Heart left ventricle (tissue), 16 donors: ENCODE measurements at places on chromosomes 6 and 20. TPM values are rescaled to one million over a fixed set of nuclear protein-coding genes. Genes with fewer than 3 reads are reported as not detected.
A peak's percentile ranks its signal among the peaks of the same experiment; 100 is the strongest.

GRCh38 chr20:24277196-24277595, 192.2 kb upstream of the SYNDIG1 start:
- no peak for DNase-seq

DNA sequence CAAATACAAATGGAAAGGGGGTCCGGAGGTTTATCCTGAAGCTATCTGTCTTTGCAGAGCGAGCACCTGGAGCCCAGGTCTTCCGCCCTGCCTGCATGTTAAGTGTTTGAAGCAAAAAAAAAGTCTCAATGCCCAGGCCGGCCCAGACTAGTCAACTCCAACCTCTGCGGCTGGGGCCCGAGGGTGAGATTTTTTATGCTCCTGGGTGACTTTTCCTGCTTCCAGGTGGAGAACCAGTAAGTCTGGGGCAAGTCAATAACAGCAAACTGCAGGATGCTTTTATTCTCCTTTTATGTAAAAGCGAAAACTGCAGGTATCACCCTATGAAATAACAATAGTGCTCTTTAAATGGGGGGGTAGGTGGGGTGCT, 2.0 kb upstream of the ZBP1 start:
- no peak for DNase-seq

GRCh38 chr20:32535953-32536823, 48.9 kb downstream of the NOL4L start:
- peak; percentile 52 for DNase-seq

DNA sequence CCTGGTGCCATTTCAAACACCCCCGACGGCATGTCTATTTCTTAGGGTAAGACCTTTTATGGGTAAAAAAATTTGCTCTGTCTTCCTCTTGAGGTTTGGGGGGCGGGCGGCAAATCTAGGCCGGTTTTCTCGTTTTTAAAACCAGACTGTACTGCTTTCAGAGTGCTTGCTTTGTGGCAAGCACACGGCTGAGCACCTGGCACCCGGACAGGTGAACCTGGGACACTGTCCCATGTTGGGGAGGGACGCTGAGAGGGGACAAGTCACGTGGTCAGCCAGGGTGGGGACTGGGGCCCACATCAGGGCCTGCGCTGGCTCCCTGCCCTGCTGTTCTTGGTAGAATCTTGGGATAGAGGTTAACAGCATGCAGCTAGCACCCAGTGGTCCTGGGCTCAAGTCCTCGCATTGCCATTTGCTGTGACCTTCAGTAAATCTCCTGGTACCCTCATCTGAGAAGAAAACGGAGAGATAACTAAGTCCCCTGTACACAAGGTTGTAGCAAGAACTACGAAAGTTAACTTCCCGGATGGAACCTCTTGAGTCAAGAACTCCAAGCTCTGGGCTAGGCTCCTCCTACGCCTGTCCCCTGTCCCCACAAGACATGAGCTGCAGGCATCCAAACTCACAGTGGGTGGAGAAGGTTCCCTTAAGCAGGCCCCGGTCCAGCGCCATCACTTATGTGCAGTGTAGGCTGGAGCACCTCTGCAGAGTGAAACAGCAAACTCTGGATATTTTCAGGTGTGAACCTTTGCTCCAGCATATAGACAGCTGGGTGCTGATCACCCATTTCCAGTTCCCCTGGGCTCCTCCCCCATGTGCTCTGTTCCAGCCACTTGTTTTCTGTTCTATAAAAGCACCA, 41.7 kb downstream of the PMEPA1 start:
- no peak for DNase-seq

GRCh38 chr6:132348231-132348630, 53.0 kb downstream of the MOXD1 start:
- no peak for DNase-seq

ANKEF1 gene
- polyA plus RNA-seq, result 0.27 TPM

POPDC3 gene
- 54.0 TPM for polyA plus RNA-seq

DNA sequence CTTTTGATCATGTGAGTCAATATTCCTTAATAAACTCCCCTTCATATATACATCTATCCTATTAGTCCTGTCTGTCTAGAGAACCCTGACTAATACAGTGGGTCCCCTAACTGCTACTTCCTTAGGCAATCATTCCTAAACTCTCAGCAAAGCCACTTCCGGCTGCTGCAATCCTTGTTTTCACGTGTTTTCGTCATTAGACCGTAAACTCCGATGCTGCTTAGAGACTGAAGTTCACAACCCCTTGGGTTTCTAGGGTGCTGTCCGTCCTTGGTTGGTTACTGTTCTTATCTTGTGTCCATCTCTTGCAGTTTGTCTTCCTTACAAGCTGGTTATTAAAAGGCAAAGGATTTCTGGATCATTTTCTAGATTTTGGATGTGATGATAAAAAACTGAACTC, 106.4 kb downstream of the GMPR start:
- DNase-seq, result no peak

- DNase-seq, result no peak
Measured at GRCh38 chr6:135144673-135145062, 36.4 kb upstream of the MYB start.

DNA sequence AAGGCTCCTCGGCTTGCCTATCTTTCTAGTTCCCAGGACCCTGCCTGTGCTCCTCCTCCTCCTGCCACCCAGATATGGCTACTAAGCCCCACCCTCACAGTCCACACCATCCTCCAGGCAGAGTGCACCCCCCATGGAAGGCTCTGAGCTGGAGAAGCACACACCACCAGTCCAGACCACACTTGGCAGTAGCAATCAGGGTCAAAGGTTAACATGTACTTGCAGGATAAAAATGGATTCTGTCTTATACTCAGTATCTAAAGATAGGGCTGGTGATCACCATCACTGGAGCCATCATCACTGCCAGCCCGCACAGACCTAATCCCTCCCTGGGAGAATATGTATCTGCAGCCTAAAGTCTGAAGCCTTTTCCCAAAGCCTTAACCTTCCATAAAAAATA, 83.4 kb downstream of the PRKN start:
- DNase-seq, result no peak

DNA sequence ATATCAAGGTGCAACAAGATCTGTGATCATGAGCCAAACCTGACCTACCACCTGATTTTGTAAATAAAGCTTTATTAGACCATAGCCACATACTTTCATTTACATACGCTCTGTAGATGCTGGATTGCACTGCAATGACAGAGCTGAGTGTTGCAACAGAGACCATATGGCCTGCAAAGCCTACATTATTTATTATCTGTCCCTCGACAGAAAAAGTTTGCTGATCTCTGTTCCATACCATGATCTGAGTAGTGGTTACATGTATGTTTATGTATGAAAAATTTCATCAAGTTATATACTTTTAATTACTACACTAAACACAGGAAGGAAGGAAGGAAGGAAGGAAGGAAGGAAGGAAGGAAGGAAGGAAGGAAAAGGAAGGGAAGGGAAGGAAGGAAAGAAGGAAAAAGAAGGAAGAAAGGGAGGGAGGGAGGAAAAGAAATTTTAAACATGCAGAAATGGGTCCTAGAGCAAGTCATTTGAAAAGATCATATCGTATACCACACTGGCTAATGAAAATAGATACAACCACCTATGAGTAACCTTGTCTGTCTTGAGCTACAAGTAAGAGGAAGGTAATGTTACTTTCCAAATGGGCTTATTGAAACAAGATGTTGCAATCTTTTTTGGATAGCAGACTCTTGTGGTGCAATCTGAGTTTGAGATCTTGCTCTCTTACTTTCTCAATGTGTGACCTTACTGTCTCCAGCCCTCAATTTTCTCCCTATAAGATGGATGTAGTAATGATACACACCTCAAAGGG, 441.0 kb downstream of the KIF16B start:
- no peak for DNase-seq

PPP1R3G gene
- polyA plus RNA-seq, result 5.4 TPM

ANKRD6 gene
- 4.6 TPM for polyA plus RNA-seq

- no peak for DNase-seq
Measured at GRCh38 chr6:76876922-76877553, 586.3 kb downstream of the HTR1B start.

DNA sequence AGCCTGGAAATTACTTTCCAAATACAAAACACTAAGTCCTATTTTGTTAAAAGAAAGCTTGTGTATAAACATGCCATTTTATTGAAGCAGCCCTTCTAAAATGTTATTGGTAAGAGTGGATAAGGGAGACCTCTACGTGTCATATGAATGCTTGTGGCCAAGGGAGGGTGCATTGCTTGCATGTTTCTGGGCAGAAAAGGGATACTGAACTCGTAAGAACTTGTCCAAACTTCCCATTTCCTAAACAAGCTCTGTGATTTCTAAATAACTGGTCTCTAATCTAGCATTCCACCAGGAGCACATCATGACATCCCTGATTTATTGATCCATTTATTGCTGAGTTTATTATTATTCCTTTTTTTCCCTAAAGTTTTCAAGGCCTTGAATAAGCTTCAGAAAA, 474.1 kb downstream of the CD109 start:
- DNase-seq, result no peak

- peak; percentile 62 for DNase-seq
Measured at GRCh38 chr20:57451795-57452661, 60.8 kb downstream of the RBM38 start.

- DNase-seq, result no peak
Measured at GRCh38 chr20:52365688-52366087, 174.1 kb upstream of the ZFP64 start.

PDE7B gene
- 5.7 TPM for polyA plus RNA-seq

DNA sequence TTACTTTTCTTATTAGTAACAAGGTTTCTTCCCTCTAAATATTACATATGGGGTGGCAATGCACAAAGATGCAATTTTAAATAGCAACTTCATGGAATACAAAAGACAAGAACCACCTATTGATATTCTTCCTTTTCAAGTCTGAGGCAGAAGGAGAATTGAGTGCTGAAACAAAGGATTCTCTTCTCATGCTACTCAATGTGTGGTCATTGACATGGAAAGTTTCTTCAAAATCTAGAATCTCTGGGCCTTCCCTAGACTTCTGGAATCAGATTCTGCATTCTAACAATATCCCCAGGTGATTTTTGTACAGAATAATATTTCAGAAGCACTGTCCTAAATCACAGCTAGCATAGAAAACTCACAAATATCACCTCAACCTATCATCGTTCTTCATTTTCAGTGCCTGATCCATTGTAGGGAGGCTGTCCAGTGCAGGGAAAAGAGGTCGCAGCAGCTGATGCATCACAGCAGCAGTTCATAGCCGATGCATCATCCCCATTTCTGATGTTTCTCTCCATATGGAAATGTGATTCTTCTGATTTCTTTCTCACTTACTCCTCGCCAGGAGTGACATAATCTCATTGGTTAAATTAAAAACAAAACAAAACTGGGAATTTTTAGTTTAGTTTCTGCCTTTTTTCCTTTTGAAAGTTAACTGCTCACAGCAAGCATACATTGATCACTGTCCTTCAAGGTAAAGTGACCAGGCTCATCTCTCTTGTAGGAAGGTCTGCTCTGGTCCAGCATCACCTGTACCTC, 139.5 kb upstream of the FAM83B start:
- no peak for DNase-seq

DNA sequence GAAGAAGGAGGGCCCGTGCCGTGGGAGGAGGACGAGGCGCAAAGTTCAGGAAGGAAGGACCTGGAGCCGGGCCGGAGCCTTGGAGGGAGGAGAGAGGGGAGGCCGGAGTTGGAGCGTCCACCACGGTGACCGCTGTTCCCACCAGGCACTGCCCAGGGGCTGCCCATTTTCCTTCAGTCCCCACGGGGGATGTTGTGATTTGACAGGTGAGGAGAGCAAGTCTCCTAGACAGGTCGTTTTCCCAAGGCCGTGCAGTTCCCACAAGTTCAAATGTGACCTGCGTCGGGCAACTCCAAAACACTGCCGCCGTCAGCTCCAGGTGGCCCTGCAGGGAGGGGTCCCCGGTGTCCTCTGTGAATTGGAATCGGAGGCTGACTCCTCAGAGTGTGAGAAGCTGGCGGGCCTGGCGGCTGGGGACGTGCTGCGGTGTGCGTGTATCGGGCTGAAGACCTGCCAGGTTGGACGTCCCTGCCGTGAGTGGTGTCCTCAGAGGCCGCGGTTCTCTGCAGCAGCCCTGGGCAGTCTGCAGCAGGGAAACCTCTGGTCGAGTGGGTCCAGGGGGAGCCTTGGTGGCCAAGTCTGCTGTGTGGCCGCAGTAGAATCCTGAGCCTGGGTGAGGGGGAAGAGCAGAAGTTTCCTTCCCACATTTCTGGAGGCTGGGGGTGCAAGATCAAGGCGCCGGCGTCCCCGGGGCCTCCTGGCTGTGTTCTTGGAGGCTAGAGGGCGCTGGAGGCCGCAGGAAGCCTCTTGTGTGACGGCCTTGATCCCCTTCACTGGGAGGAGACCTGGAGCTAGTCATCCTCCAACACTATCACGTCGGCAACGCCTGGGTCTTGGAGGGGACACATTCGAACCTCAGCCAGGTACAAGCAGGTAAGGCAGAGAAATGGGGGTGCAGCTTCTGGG, 115.1 kb upstream of the FRMD1 start:
- DNase-seq, result peak; percentile 11

GMPR gene
- polyA plus RNA-seq, result 140 TPM
